Tibial artery (tissue), 4 donors: ENCODE measurements at places on chromosomes 2 and 18.

DNA sequence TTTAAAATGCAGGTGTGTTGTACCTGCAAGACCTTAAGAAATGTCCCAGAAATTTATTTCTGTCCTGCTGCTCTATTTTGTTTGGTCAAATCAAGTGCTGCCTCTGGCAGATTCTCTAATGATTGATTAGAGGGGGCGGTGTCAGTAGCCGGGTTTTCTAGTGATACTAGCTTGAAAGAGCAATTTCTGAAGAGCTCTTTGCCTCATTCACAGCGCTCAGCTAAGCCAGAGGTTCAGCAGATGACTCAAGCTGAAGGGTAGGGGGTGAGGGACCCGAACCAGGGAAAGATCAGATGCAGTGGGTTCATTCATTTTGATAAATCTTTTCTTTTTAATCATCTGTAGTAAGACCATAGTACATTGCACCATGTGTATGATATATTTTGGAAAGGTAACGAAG is 15.0 kb downstream of the ZBTB7C start:
- DNase-seq = no peak

DNA sequence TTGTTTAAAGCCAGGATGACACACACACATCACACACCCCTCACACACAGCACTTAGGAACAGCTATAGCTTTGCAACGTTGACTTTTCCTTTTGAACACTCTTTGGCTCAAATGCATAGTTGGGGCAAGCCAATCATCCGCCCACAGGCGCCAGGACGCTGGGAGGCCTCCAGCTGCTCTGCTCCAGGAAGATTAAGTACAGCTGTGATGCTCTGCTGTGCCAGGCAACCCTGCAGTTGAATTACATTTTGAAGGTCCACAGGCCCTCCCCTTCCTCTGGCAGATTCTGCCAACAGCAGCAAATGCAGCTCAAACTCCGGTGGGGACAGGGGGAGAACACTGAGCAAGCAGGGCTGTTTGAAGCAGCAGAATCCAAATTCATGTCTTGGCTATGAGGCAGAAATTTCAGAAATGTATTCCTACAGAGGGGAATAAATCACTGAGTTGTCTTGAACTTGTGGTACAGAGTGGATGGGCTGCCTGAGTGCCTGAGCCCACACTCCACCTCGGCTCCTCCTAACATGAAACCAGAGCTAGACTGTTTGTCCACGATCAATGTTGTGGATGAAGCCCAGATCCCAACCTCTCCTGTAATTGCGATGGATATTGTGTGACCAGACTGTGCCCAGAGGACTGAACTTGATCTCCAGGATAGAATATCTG is 86.5 kb upstream of the PPP1CB start:
- peak; percentile 94 for DNase-seq

GRCh38 chr18:59419386-59419785 is 60.3 kb upstream of the LMAN1 start:
- DNase-seq = no peak

DNA sequence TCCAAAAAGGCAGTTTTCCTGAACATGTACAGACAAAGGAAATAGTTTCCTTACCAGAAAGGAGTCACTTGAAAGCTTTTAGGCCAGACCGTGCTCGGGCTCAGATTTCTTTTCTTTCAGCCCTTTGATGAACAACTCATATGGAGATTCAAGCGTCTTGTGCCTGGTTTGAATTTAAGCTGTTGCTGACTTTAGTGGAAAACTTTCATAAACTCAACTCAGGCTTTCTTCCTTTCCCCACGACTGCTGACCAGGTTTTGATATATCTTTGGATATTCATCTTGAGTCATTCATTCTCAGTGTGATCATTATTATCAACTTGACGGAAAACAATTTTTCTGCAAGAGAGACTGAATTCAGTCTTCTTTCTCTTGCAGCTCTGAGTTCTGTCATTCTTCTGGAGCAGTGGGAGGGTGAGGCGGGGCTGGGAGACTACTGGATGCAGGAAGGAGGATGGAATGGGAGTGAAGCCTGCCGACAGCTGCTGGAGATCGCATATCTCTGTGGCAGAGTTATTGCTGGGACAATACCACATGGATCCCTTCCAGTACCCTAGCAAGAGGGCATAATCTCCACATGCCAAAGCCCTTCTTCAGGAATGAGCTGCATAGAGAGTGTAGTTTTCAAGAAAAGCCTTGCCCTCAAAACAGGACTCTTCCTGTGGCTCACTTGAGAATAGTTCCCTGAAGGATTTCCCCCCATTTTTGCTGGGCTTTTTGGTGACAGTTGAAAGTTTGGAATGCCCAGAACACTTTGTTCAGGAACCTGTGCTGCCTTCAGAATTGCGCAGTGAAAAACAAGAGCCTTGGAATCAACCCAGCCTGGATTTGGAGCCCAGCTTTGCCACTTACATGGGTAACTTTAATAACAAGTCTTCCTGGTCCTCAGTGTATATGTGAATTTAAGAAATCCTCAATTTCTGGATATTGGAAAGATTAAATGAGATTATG is 364.4 kb downstream of the ZNF521 start:
- peak; percentile 29 for DNase-seq

GRCh38 chr2:228516019-228516418 is 334.5 kb upstream of the SPHKAP start:
- no peak for DNase-seq

DNA sequence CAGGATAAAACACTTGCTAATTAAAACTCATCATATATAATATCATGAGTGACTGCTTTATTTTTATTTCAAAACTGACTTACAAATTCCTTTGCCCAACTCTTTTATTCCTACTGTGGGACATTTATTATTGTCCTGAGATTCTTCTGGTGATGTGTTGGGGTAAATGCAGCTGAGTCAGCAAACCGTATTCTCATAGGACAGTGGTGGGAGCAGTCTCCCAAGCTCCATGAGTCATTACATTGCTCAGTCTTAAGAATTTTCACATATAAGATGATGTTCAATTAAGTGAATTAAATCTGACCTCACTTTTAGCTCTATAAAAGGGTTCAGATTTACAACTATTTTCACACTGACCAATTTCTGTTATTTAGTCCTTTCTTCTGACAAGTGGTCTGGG is 1530.7 kb downstream of the LRP1B start:
- DNase-seq = no peak

DNA sequence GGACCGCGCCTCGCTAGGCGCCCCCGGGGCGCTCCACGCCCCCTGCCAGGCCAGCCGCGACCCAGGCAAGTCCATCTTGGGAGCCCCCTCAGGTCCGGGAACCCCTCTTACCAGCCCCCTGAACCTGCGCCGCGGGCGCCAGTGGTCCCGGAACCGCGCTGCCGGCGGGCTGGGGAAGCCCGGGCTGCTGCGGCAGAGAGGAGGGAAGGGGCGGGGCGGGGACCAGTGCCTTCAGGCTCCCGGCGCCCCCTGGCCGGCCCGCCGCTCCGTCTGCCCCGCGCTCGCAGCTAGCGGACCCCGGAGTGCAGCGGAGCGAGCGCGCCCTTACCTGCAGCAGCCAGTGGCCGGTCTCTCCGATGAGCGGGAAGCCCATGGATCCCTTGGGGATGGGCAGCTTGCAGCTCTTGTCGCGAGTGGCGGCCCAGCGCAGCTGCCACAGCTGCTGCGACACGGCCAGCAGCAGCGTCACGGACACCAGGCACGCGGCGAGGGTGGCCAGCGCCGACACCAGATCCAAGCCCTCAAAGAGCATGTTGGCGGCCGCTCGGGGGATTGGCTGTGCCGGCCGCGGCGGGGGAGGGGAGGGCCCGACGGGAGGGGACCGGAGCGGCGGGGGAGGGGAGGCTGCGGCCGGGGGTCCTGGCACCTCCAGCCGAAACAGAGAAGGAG is at the start of gene CYP26B1:
Gene CYP26B1, minus strand, starts transcription at position 560 of the 669 bp plus-strand sequence. Its CDS starts 28 bp downstream, at position 532.
- DNase-seq = peak; percentile 69

GRCh38 chr2:207432453-207432852 is 97.3 kb upstream of the CREB1 start:
- no peak for DNase-seq

GRCh38 chr2:233798335-233799086 is 20.4 kb downstream of the MROH2A start:
- peak; percentile 48 for DNase-seq

- no peak for DNase-seq
Measured at GRCh38 chr2:40658941-40659340, 207.1 kb upstream of the SLC8A1 start.

DNA sequence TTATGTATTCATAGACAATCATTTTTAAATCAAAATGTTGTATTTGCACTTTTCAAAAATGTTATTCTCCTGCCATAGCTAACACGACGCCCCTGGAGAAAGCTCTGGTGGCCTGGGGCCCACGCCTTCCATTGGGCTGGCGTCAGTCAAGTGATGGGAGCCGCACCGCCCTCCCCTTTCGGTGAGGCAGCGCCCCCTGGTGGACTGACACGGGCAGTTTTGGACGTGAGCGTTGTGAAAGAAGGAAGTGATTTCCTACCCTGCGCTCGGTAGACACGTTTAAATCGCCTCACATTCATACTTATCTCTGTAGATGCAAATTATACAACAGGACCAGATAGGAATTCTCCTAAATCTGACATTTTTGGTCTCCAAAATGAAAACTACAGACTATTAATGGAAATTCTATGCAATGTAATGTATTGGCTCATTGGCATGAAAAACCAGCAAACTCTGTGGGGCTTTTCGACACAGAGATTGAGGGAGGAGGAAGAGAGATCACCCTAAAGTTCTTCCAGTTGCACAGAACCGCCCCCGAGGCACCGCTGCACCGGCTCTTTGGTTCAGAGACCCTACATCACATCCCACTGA is 326.2 kb upstream of the SOX11 start:
- no peak for DNase-seq

GRCh38 chr2:110994250-110994961 is 126.3 kb upstream of the BCL2L11 start:
- no peak for DNase-seq

- no peak for DNase-seq
Measured at GRCh38 chr2:75523313-75524275, 37.1 kb downstream of the EVA1A start.
